AG09309 (cell line): ENCODE measurements at places on chromosomes 2 and 18.

DNA sequence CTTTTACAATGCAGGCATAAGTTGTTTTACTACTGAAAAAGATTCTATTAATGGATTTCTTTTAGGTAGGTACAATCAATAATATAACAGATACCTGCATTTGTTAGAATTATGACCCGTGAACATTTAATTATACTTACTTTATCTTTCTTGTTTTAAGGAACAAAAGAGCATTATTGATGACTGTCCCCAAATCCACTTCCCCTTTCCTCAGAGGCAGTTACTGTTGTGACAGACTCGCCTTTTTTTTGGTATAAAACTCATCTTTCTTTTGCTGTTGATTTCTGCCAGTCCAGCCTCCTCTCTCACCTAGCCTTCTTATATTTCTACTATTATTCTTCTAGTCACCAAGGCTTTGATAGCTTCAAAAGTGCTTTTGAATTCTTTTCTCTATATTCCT is 12.1 kb downstream of the ACTR3 start:
- DNase-seq = no peak

DNA sequence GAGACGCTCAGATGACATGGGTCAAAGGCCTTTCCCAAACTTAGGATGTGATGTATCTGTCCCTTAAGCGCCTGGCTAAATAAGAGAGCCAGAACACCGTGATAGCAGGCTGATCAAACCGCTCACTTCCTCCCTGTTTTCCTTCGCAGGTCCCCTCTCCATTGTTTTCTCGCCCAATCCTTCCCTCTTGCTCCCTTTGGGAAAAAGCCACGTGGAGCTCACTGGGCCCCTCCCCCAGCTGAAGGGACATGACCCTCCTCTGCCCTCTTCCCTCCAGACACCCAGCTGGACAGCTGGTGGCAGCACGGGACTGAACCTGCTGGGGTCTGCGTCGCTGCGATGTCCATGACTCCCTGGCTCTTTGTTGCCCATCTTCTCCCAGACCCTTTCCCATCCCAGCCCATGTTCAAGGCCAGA is 201.7 kb downstream of the TNS1 start:
- DNase-seq = no peak

DNA sequence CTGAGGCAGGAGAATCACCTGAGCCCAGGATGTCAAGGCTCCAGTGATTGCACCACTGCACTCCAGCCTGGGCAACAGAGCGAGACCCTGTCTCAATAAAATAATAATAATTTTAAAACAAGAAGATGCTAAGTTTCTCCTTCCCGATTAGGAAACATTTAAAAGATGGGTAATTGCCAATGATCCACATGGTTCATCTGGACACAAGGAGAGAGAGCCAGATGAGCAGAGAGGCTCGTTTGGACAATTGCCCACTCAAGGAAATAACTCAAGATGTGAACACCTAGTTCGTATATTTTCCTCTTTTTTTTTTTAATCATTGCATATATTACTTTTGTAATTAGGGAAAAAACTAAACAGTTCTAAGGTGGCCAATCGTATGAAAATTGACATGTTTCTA is 3.6 kb upstream of the ACTG2 start:
- DNase-seq = no peak

DNA sequence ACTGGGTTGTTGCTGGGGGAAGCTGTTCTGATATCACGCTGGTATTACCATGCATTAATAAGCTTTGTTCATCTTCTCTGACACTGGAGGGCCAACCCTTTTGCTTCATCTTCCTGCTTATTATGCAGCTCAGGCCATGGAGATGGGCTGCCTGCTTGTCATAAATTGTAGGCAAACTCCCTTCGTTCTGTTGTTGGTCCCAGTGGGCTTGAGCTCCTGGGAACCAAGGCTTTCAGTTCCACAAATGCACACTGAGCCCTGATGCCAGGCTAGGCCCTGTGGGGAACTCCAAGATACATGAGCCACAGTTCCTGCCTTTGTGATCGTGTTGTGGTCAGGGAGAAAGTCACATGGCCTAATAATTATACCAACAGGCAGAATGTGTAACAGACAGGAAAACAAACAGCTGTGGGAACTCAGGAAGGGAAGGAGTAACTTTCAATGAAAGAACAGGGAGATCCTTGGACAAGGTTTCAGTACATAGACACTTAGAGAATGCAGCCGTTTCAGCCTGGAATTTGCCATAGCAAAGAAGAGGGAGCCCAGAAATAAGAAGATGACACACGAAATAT is 49.0 kb upstream of the BCL2L11 start:
- peak; percentile 5 for DNase-seq

DNA sequence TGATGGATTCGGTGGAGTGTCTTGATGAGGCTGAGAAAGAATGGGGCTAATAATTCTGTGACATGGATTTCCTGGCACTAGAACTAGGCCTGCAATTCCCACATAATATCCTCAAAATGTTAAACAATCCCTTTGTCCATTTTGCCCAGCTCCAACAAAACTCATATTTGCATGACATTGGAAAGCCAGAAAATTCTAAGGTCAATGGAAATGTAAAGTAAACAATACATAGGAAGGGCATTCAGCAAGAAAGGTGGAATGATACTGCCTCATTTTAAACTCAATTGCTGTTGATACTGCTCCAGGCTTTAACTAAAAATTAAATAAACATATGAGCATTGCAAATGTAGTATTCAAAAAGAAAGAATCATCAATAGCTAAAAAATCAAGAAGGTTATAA is 434.8 kb upstream of the SLC8A1 start:
- DNase-seq = no peak

- no peak for DNase-seq
These were observed 62.9 kb upstream of the CYRIA start for GRCh38 chr2:16728351-16729136.

GRCh38 chr2:203185864-203186263 is 53.0 kb upstream of the CYP20A1 start:
- no peak for DNase-seq

DNA sequence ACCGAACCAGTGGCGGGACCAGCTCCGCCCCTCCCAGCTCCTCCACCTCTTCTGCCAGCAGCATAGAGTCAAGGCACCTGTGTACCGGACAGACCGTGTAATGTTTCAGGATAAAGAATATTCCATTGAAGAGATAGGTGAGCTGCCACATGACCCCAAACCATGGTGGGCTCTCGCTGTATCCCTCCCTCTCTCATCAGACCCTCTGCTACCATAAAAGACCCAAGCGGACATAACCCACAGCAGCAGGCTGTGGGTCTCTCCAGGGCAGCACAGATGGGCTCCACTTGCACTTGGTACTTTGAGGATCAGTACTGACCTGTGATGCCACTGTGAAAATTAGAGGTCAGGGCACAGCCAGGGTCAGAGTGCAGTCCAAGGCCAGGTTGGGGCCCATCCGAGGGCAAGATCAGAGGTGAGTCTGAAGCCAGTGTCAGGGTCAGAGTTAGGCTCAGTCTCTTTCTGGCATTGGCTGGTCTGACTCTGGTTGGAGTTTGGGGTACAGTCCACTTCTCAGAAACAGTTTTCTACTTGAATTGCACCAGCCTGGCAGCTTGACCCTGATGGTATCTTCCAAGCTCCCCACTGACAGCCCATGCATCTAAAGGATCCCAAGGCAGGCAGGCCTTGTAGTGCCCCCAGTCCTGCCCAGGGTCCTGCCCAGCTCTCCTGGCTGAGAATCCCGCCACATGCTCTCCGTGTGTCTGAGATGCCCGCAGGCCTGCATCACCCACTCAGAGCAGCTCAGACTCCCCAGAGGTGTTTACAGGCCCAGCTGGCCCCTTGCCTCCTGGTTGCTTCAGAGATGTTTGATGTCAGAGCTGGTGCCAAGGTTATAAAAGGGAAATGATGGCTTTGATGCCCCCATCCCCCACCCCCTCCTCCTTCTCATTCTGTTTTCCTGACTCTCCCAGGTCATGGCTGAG is 212.1 kb downstream of the DYSF start:
- no peak for DNase-seq

GRCh38 chr2:23568626-23569190 is 183.7 kb downstream of the KLHL29 start:
- no peak for DNase-seq

DNA sequence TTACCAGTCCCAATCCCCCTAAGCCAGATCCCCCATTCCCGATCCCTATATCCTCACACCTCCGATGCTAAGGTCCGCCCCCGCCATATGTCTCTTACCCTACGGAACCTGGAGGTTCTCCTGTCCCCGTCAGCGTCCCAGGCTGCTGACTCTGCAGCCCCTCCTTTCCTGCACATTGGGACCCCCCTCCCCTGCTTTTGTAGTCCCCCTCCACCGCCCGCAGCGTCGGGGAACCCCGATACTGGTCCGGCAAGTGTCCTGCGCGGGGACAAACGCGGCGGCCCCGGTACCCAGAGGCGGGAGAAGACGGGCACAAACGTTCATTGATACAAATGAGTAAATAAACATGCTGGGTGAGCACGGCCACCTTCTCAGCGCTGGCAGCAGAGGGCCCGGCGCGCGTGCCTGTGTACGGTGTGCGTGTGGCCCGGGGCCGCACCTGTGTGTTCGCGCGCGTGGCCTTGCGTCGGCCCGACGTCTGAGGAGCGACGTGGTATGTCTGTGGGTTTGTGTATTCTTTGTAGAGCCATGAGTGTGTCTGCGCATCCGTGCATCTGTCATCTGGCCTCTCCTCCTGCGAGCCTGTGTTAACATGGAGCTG is 2.0 kb upstream of the CYP26B1 start:
- no peak for DNase-seq

DNA sequence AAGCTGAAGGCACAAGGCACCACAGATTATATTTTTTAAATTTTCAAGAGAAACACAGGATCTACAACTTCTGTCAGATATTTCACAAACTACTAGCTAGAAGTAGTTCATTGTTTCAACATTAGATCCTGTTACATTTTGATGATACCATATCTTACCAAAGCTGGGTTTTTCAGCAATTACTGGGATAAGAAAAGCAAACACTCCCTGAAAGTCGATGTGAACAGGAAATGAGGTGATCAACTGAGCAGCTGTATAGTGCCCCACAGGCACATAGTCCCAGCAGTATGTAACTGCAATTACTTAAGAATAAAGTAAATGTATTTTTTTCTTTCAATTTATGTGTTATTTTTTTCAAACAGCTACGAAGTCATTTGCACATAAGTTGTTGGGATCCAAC is 103.5 kb downstream of the DNER start:
- no peak for DNase-seq

DNA sequence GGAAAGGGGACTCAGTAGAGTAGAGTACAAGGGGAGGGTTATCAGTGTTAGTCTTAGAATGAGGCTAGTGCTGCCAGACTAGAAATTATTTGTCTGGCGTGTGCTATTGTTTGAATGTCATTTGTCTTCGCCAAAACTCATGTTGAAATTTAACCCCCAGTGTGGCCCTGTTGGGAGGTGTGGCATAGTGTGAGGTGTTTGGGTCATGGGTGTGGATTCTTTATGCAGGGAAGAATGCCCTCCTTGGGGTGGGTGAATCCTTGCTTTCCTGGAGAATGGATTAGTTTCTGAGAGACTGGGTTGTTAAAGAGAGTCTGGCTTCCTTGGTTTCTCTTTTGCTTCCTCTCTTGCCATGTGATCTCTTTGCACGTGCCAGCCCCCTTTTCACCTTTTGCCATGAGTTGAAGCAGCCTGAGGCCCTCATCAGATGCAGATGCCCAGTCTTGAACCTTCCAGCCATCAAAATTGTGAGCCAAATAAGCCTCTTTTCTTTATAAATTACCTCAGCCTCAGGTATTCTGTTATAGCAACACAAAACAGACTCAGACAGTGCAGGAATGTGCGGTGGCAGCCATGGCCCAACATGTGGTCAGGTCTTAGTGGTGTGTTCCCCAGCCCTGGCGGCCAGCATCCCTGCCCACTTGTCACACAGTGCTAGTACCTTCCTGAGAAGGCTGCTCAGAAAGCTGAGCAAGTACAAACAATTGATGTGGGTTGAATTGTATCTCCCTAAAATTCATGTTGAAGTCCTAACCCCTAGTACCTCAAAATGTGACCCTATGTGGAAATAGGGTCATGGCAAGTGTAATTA is 48.4 kb upstream of the NAB1 start:
- DNase-seq = no peak

DNA sequence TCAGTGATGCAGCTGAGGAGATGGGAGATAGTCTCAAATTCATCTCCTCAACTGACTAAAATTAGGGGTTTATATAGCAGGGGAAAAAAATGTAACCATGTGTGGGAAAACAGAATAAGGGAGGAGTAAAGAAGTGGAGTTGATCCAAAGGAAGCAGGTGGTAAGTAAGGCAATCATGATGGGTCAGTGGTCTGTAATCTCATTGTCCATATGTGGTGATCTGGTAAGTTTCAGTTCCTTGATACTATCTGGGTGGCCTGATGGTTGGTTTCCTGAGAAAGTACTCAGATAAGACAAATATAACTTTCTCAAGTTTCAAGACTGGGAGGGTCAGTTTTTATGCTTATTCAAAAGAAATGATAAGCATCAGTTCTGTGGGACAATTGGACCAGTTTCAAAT is 312.3 kb upstream of the KCNJ3 start:
- DNase-seq = no peak

- no peak for DNase-seq
These were observed 497.8 kb upstream of the MYT1L start for GRCh38 chr2:2828774-2829368.

GRCh38 chr2:70979626-70980025 is 1.2 kb downstream of the ANKRD53 start:
- no peak for DNase-seq

GRCh38 chr2:133844214-133844892 is 276.1 kb upstream of the NCKAP5 start:
- DNase-seq = peak; percentile 33

GRCh38 chr2:124898827-124899226 is 873.7 kb downstream of the CNTNAP5 start:
- DNase-seq = no peak

DNA sequence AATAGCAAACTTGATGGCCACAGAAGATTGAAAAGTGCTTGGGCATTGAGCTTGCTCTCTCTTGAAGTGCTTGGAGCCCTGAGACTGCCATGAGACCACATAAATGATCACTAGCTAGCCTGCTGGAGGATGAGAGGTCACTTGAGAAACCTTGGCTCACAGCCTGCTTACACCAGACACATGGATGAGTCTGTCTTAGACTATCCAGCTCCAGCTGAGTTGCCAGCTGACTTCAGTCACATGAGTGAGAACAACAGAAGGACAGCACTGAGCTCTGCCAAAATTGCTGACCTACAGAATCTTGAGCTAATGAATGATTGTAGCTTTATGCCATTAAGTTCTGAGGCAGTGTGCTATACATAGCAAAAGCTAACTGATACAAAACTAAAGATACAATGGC is 18.1 kb downstream of the NABP1 start:
- peak; percentile 68 for DNase-seq

GRCh38 chr2:71306762-71307161 is 24.8 kb upstream of the ZNF638 start:
- peak; percentile 70 for DNase-seq

GRCh38 chr2:73856214-73856613 is 27.5 kb downstream of the STAMBP start:
- DNase-seq = peak; percentile 66

DNA sequence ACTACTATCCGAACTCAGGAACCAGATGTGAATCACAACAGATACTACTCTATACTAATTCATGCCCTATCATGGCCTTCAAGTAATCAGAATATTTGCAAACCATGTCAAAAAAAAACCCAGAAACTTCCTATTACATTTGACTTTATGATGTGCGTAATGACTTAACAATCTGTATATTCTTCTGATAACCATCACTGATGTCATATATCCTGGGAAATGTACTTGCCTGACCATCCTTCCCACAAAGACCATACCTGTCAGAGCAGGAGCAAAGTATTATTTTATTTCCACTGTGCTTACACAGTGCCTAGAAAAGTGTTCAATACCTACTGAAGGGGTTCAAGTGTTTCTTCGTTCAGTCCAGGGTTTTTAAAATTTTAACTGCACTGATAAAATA is 27.5 kb downstream of the PPP4R1 start:
- DNase-seq = no peak
